ENCODE measurements at places on chromosomes 2 and 18.

DNA sequence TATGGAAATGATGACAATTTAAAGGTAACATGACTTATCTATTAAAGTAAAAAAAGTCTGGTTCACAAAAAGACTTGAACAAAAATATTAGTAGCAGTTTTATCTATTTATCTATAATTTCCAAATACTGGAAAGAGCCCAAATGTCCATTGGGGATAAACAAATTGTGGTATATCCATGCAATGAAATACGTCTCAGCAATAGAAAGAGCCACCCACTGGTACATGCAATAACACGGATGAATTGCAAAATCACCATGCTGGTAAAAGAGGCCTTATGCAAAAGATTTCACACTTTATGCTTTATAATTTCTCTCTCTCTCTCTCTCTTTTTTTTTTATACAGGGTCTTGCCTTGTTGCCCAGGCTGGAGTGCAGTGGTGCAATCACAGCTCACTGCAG lies 91.4 kb upstream of the ASAP2 start:
- DNase-seq = no peak

DNA sequence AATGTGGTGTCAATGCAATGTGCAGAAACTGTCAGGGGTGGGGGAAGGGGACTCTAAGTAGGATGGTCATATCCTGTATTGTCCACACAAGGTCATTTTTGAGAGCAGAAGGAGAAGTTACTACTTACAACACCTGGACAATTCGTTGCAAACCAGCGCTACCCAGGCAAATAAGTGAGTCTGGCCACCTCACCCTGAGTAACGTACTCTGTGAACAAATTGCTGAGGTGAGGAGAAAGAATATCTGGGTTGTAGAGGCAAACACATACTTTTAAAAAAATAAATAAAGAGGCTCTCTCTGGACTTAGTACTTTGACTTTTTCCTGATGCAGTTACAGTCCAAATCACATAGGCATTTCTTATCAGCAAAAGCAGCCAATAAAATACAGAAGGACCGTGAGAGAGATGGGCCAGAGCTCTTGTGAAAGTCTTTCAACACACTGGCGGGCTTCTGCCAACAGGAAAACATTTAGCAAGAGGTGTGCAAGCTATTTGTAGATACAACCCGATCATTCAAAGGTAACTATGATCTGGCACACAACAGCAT lies 268.2 kb upstream of the ID2 start:
- DNase-seq = no peak

DNA sequence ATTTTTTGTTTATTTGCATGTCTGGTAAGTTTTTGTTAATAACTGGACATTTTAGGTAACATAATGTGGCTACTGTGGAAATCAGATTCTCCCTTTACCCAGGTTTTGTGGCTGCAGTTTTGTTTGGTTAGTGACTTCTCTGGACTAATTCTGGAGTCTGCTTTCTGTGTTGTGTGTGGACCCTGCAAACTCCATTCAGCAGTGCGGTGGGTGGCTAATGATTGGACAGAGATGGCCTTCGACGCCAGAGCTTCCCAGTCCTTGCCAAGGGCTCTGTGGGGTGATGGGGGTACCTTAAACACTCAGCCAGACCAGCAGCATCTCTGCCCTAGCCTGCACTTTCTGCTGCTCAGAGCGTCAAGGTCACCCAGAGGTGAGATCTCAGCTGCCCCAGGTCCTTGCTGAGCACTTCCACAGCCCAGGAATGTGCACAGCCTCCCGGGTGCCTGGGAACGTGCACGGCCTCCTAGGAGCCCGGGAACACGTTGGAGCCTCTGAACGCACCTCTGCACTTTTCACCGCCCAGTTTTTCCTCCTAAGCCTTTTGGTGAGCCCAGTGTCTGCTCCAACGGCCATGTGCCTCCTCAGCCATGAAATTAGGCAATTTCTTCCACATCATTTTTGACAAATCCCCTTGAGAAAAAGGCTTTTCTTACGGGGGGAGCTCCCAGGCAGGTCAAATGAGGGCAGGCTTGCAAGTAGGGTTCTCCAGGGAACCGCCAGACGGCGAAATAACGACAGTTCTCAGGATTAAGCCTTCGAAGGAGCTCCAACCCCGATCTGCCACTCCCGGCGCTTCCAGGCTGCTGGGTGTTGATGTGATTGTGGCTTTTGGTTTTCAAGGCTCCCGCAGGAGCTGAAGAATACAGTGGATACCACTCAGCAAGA lies 35.2 kb upstream of the KLF11 start:
- peak; percentile 90 for DNase-seq

- no peak for DNase-seq
These were observed 637.5 kb downstream of the MBD2 start for GRCh38 chr18:53586923-53587322.

DNA sequence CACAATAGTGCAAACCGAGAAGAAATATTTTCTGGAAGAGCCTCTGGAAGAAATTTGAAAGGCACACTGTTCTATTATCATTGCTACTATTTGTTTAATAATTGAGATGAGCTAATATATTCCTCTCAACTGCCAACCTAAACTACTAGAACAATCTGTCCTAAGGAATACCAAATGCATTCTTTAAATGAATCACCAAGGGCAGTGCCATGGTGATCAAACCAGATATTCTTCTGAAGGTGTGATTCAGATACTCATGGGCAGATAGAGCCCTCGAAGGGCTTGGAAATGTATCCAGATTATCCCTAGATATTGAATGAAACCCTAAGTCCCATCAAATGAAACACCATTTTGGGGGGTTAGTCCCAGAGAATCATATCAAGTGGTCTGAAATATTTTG lies 76.6 kb downstream of the FIGN start:
- DNase-seq = no peak

DNA sequence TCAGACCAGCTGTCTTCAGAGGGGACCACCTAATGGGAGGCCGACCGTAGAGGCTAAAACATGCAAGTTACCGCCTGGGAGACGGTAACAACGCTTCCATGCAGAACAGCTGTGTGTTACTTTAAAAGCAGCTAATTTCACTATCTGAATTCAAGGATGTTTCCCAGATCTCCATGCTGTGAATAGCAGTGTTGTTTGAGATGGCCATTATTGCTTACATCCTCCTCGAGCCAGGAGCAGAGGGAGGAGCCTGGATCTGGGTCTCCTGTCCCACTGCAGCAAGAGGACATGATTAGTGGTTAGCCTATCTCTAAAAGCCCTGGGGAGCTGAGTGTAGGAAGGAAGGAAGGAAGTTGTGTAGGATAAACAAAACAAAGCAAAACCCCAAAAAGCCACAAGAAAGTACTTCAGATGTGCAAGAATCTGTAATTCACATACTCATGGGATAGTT lies 50.9 kb downstream of the ACTR2 start:
- no peak for DNase-seq

GRCh38 chr2:126704434-126705160 lies 48.6 kb downstream of the GYPC start:
- no peak for DNase-seq
